ENCODE measurements at places on chromosomes 5 and 9.

DNA sequence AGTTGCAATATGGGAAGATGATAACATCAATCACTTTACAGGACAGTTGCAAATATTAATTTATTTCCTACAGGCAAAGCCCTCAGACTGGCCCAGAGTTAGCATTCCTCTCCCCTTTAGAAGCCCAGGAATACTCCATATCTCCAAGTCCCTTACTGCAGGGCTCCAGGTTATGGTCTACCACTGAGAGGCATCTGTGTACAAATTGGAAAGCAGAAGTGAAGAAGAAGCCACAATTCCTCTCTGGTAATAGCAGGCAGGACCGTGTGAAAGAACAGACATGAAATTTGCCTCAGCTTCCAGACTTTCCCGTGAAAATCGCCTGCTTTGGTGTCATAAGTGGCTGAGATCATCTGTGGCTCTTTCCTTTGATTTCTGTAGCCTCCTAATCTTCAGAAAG is 289.6 kb downstream of the GLIS3 start:
- DNase-seq: no peak

GRCh38 chr9:104604801-104605200 is 626 bp downstream of the OR13C2 start:
- DNase-seq: no peak

- DNase-seq: no peak
Observed at GRCh38 chr5:10631316-10631996, 67.6 kb downstream of the ANKRD33B start.

DNA sequence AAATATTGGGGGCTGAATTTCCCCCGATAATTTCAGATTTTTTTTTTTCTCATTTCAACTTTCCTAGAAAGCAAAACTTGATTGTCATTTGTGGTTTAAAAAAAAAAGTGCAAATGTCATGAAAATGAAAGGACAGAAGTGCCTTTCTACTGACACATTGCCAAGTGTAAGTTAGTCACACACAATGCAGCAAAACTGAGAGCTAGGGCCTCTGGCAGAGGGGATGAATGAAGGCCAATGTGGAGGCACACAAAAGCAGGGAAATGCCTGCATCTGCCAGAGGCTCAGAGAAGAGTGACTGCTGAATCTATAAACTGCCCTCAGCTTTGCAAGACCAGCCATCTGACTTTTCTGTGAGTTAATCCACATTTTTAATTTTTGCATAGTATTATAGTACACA is 6.8 kb upstream of the IFNA5 start:
- DNase-seq: no peak

DNA sequence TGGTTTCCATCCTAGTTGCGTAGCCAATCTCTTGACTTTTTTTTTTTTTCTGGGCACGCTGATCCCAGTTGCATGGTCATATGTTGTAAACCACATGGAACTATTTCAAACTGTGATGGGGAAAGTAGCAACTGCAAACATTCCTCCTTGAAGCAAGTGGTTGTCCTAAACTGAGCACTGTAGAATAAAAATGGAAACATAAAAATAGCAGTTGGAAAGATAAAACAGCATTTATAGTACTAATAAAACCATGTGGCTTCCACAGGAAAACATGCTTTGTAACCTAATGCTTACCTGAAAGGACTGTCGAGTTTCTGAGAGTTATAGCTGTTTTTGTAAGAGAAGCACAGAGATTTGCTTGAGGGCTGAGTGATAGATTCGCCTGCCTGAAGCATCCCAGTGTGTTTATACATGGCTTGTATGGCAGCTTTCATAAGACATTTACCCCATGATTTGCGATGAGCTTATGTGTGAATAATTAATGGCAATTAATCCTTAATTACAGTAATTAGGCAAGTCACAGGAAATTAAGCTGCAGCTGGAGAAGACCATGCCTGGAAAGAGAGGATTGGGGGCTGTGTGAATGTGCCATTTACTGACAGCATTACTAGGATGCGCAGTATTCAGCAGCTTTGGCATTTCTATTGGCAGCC is 136.5 kb downstream of the PBX3 start:
- no peak for DNase-seq
